Pulmonary artery endothelial cell (primary cell): ENCODE measurements at places on chromosomes 2 and 18. TPM values are rescaled to one million over a fixed set of nuclear protein-coding genes. Genes with fewer than 3 reads are reported as not detected.

MERTK gene
- total RNA-seq, result 25.0 and 33.6 TPM in 2 replicates

IL1B gene
- 0.46 TPM in 1 of 2 replicates, not detected in the other for total RNA-seq

EFHD1 gene
- total RNA-seq, result not detected in 2 replicates

KLHL41 gene
- 0.13 and 0.28 TPM in 2 replicates for total RNA-seq

IL37 gene
- total RNA-seq, result not detected in 2 replicates

SRD5A2 gene
- not detected in 2 replicates for total RNA-seq

PLA2R1 gene
- 19.6 and 25.2 TPM in 2 replicates for total RNA-seq

DYNAP gene
- not detected in 2 replicates for total RNA-seq

SMARCAL1 gene
- 11.0 and 13.2 TPM in 2 replicates for total RNA-seq

SCYGR4 gene
- total RNA-seq, result not detected in 2 replicates

FAM210A gene
- 27.0 and 31.6 TPM in 2 replicates for total RNA-seq

ROCK1 gene
- total RNA-seq, result 28.7 and 37.4 TPM in 2 replicates

MATN3 gene
- total RNA-seq, result 0.95 and 1.1 TPM in 2 replicates

ZBTB7C gene
- total RNA-seq, result not detected in 2 replicates
